Right kidney (tissue), 9 donors: ENCODE measurements at places on chromosomes 5 and 9.

GRCh38 chr9:7298123-7298522 lies 501.5 kb downstream of the DMAC1 start:
- no peak for DNase-seq

- no peak for DNase-seq
These were observed 52.4 kb downstream of the CDC14B start for GRCh38 chr9:96567203-96567700.

- no peak for DNase-seq
These were observed 70.3 kb upstream of the SAP30L start for GRCh38 chr5:154375329-154376008.

DNA sequence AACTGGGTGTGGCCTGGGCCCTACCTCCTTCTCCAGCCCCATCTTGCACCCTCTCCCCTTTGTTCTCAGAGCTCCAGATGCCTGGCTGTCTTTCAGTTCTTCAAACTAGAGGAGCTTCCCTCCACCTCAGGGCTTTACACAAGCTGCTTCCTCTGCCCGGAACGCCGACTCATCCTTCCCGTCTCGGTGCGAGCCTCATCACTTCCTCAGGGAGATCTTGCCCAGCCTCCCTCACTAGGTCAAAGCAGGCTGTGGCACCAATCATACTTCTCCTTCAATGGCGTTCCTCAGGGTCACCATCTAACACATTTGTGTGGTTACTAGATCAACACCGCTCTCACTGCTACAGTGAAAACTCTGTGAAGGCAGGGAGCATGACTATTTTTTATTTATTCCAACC lies 56.2 kb upstream of the ZSWIM6 start:
- no peak for DNase-seq

DNA sequence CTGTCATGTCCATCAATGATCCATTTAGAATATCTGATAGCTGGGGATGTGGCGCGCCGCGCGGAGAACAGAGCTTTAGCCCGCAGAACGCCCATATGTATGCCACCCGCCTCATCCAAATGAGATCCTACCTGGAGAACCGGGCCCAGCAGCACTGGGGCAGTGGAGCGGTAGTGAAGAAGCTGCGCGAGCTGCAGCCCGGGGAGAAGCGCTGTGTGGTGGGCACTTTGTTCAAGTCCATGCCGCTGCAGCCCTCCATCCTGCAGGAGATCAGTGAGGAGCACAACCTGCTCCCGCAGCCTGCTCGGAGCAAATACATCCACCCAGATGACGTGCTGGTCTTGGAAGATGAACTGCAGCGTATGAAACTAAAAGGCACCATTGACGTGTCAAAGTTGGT lies 313.7 kb downstream of the NR2F1-AS1 start:
- no peak for DNase-seq

GRCh38 chr5:59161221-59162105 lies 578.6 kb downstream of the RAB3C start:
- DNase-seq, result no peak

GRCh38 chr9:108535526-108535925 lies 320.3 kb downstream of the ACTL7B start:
- no peak for DNase-seq

- peak; percentile 29 for DNase-seq
These were observed 67.5 kb downstream of the SEMA6A start for GRCh38 chr5:116507051-116507537.

DNA sequence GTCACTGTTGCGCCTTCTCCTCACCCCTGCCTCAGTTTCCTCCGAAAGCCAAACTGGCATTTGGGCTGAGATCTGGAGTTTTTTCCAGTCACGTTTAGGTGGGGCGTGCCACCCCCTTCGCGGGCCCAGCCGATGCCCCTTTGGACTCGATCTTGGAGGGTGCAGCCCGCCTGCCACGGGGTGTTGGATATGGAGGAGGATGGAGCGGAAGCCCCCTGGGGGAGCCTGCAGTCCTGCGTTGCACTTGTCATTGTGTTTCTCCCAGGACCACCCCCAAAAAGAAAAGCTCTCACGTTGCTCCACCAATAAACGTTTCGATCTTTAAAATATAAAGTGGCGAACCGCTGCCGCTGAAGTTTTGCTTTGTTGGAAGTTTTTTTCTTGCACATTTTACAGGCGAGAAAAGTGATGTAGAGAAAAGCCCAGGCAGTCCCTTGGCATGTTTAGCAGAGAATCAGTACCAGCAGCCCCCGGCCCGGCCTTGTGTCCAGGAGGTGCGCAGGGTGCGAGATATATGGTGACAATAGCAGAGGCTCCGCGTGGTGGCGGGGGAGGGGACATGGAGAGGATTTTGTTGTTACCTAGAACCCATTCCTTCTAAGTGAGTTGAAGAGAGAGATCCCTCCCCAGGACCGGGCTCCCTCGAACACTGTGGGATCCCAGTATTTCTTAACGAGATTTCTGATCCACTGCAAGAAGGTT lies 681 bp downstream of the F2R start:
- peak; percentile 65 for DNase-seq

DNA sequence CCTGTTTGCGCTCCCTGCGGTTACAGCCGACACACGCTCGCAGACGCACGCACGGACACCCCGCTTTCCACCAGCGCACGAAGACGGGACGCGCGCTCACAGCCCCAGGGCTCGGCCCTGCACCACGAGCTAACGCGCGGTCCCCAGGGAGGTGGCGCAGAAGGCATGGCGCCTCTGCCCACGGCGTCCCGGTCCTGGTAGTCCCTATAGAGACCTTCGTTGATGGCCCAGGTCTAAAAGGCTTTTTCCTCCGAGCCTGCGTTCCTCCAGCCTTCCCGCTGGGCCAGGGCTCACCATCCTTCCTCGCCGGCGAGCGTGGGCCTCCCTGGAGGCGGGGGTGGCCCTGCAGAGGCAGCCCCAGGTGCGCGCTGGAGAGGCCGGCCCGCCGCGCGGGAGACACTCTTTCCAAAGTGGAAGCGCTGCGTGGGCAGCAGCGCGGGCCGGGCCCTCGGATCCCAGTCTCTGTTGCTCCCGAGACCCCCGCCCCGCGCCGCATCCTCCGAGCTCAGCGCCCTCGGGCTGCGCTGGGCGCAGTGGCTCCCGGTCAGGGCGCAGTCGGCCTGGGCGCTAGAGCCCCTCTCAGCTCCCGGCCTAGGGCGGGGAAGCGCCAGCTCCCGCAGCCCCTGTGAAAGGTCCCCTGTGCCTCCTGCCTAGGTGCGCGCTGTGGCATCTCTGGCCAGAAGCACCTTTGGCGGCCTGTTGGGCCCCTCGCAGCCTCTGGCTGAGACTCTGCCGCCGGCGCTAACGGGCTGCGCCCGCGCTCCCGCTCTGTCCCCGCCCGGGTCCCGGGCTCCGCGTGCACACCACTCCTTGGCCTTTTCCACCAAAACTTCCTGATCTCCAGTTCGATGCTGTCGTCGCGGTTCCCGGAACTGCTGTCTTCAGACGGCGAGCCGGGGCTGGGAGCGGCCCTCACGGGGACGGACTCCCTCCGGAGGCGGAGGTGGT lies 31.9 kb upstream of the FANCC start:
- DNase-seq, result peak; percentile 79

DNA sequence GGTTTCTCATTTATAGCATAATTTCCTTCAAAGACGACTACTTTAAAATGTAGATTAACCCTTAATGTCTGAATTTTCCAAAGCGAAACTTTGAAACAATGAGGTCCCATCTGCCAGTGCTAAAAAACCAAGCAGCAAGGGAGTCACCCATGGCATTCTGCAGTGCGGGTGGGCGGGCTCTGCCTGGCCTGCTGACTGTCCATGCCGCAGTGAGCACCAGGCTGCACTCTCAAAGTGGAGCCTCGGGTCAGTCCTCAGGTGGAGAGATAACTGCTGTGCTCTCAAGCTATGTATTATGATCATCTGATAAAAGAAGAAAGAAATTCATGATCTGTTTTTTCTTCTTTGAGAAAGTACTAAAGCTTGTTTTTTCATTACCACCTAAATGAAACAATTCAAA lies 581.6 kb downstream of the CETN3 start:
- no peak for DNase-seq

GRCh38 chr5:177117441-177118045 lies 16.0 kb upstream of the NSD1 start:
- no peak for DNase-seq

GRCh38 chr5:95393279-95393678 lies 2.1 kb downstream of the FAM81B start:
- no peak for DNase-seq

- no peak for DNase-seq
These were observed 15.1 kb upstream of the SLC2A6 start for GRCh38 chr9:133493845-133494540.

DNA sequence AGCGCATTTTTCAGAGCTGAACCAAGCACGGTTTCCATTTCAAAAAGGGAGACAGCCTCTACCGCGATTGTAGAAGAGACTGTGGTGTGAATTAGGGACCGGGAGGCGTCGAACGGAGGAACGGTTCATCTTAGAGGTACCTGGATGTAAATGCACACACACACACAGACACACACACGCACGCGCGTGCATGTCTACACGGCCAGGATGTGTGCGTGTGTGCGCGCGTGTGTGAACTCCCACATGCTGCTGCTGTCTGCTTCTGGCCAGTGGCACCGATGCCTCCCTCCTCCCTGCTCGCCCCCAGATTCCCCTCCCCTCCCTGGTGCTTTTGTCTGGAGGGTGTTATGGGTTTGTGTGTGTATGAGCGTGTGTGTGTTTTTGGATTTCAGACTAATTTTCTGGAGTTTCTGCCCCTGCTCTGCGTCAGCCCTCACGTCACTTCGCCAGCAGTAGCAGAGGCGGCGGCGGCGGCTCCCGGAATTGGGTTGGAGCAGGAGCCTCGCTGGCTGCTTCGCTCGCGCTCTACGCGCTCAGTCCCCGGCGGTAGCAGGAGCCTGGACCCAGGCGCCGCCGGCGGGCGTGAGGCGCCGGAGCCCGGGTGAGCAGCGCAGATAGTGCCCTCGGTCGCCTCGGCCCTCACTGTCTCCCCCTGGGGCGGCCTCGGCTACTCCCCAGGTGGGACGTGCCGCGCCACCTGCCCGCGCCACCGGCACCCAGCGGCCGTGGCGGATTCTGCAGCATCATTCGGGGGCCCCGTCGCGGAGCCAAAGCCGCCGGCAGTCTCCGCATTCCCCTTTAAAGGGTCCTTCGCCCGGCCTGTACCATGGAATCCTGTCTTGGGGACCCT lies at the start of gene NTRK2:
NTRK2 (plus strand) TSS at position 442 of the 850 bp plus-strand sequence. CDS start 1,020 bp downstream, outside the sequence.
- peak; percentile 93 for DNase-seq

DNA sequence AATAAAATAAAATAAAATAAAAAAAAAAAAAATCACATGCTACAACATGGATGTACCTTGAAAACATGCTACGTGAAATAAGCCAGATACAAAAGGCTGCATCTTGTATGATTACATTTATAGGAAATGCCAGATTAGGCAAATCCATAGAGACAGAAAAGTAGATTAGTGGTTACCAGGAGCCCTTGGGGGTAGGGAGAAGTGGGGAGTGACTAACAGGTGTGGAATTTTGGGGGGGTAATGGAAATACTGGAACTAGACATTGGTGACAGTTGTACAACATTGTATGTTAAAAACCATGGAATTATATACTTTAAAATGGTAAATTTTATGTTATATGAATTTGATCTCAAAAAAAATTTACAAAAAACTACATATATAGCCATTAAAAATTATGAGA lies 47.3 kb downstream of the SLC1A1 start:
- no peak for DNase-seq

DNA sequence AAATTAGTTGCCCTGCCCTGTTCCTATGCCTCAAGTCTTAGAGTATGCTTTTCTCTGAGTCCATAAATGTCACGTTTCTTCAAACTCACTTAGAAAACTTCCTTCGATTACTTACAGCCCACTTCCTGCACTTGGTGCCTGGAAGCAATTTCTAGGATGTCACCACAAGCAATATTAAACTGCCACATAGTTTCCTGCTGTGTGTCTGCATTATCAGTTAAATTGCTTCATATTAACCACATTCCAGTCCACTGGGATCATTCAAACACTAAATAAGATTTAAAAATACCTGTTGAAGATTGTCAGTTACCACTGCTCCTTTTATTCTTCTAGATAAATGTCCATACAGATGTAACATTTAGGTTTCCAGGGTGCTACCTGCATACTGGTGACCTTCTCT lies 4.1 kb downstream of the DENND1A start:
- DNase-seq, result no peak

- DNase-seq, result no peak
These were observed 74.9 kb upstream of the SELENOP start for GRCh38 chr5:42886635-42887034.

DNA sequence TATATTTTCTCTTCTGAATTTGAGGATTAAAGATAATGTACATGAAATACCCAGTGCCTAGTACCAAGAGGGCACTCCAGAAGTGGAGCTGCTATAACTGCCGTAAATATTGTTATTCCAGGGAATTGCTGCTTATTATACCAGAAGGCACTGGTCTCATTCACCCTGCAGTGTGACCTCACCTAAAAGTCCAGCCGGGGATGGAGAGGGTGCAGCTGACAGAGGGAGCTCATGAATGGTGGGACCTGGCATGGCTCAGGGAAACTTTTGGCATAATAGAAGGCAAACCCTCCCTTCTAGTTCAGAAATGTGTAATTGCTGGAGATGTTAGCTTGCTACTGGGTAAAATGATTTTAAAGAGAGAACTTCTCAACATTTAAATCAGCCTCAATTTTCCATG lies 108.5 kb downstream of the MVB12B start:
- DNase-seq, result no peak

- no peak for DNase-seq
These were observed 20.6 kb upstream of the OMD start for GRCh38 chr9:92444841-92445240.

- no peak for DNase-seq
These were observed 134.1 kb upstream of the RAPGEF1 start for GRCh38 chr9:131873891-131874440.

GRCh38 chr9:79189511-79189924 lies 382.2 kb upstream of the TLE4 start:
- no peak for DNase-seq

GRCh38 chr5:77438071-77438470 lies 54.0 kb downstream of the WDR41 start:
- DNase-seq, result no peak

DNA sequence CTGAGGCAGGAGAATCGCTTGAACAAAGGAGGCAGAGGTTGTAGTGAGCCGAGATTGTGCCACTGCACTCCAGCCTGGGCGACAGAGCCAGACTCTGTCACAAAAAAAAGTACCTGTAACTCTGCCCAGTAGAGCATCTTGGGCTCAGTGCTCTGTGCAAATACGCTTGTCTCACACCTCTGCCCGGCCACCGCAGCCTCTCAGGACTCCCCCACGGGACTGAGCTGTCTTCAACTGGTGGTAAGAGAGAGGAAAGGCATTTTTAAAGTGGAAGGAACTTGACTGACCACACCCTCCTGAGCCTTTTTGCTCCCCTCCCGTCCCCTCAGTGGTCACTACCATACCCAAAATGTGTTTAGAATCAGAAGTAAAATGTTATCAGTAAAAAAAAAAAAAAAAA lies 174.3 kb upstream of the PIK3R1 start:
- DNase-seq, result no peak

- DNase-seq, result no peak
These were observed 135.7 kb downstream of the DOCK8 start for GRCh38 chr9:350384-350783.

DNA sequence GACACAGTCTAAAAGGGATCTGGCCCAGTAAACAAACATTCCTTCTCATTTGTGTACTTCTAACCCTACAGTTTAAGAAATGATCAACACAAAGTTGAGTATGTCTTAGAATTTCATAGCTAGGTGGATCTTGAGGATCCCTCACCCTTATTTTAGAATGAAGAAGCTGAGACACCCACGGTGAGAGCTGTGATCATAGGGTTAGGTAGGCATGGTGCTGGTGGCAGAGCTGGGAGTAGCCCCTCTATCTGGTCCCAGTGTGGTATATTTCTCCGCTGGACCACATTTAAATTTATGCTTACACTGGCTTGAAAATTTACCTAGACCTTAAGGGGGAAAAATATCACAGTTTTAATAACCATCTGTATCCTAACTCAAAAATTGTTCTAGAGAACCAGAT lies 39.8 kb downstream of the UGCG start:
- DNase-seq, result no peak

- no peak for DNase-seq
These were observed 256.9 kb downstream of the MAN2A1 start for GRCh38 chr5:109946610-109947009.
